Dermis blood vessel endothelial cell (primary cell): ENCODE measurements at places on chromosomes 1 and 21. TPM values are rescaled to one million over a fixed set of nuclear protein-coding genes. Genes with fewer than 3 reads are reported as not detected.

DNA sequence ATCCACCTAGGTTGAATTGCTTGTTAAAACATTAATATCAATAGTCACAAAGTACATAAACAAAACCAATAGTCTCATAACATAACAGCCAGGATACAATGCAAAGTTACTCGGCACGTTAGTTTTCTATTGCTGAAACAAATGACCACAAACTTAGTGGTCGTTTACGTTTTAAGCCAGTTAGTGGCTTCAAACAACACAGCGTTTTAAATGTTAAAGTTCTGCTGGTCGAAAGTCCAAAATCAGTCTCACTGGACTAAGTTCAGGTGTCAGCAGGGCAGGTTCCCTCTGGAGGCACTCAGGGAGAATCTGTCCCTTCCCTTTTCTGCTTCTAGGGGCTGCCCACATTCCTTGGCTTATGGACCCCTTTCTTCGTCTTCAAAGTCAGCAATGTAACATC, 35.6 kb upstream of the ATP1A1 start:
- no peak for DNase-seq

- DNase-seq, result peak; percentile 57
These were observed 30.3 kb downstream of the TSNAX start for GRCh38 chr1:231558708-231559185.

The GFI1 gene
- total RNA-seq, result under 0.01 TPM in 1 of 2 replicates, not detected in the other

The DNM3 gene
- 4.2 and 8.2 TPM in 2 replicates for total RNA-seq

The LGALS8 gene
- total RNA-seq, result 132 and 140 TPM in 2 replicates
